Left ventricle myocardium inferior (tissue), 1 donor: ENCODE measurements at places on chromosomes 3 and 15. TPM values are rescaled to one million over a fixed set of nuclear protein-coding genes. Genes with fewer than 3 reads are reported as not detected.

- no peaks in the 10 kb centered on the region for H3K36me3 ChIP-seq
- H3K27me3 ChIP-seq = no peaks in the 10 kb centered on the region
- H3K27ac ChIP-seq = no peak overlapping the region
- DNase-seq = no peak
- no peak overlapping the region for H3K4me3 ChIP-seq
- no peaks in the 10 kb centered on the region for H3K4me1 ChIP-seq
These were observed 16.5 kb downstream of the POLQ start for GRCh38 chr3:121529308-121529707.

- no peak overlapping the region for H3K4me3 ChIP-seq
- H3K27ac ChIP-seq = no peak overlapping the region
- peaks cover 11% of the 10 kb centered on the region for H3K27me3 ChIP-seq
- no peaks in the 10 kb centered on the region for H3K4me1 ChIP-seq
These were observed 154.0 kb downstream of the ABHD5 start for GRCh38 chr3:43844757-43845156.

- H3K4me1 ChIP-seq = no peaks in the 10 kb centered on the region
- no peak for DNase-seq
- H3K27me3 ChIP-seq = no peaks in the 10 kb centered on the region
- H3K4me3 ChIP-seq = no peak overlapping the region
- no peak overlapping the region for H3K27ac ChIP-seq
These were observed 162.2 kb downstream of the RYR3 start for GRCh38 chr15:33473005-33473404.

GRCh38 chr3:155084567-155084966 is 4.4 kb downstream of the MME start:
- H3K4me3 ChIP-seq = no peak overlapping the region
- H3K4me1 ChIP-seq = peaks cover 11% of the 10 kb centered on the region
- no peak for DNase-seq
- H3K36me3 ChIP-seq = no peaks in the 10 kb centered on the region

- no peaks in the 10 kb centered on the region for H3K36me3 ChIP-seq
- H3K4me3 ChIP-seq = no peak overlapping the region
- DNase-seq = no peak
- H3K27ac ChIP-seq = no peak overlapping the region
These were observed 295.9 kb upstream of the RGMA start for GRCh38 chr15:93384886-93385285.

GRCh38 chr15:59798605-59798917 is 109.4 kb upstream of the BNIP2 start:
- no peak overlapping the region for H3K4me3 ChIP-seq
- H3K36me3 ChIP-seq = no peaks in the 10 kb centered on the region
- H3K27ac ChIP-seq = no peak overlapping the region

- H3K36me3 ChIP-seq = no peaks in the 10 kb centered on the region
- no peaks in the 10 kb centered on the region for H3K4me1 ChIP-seq
- H3K4me3 ChIP-seq = no peak overlapping the region
- H3K27ac ChIP-seq = no peak overlapping the region
- no peak for DNase-seq
These were observed 11.6 kb downstream of the OXTR start for GRCh38 chr3:8757551-8758518.

DNA sequence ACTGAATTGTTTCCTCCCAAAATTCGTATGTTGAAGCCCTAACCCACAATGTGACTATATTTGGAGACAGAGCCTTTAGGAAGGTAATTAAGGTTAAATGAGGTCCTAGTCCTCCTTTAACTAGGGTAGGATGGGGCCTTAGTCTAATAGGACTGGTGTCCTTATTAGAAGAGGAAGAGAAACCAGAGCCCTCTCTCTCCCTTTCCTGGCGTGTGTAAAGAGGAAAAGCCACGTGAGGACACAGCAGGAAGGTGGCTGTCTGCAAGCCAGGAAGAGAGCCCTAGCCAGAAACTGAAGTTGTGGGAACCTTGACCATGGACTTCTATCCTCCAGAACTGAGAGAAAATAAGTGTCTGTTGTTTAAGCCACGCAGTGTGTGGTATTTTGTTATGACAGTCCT is 94.3 kb downstream of the OXNAD1 start:
- H3K4me3 ChIP-seq = no peak overlapping the region
- DNase-seq = no peak
- H3K27me3 ChIP-seq = no peaks in the 10 kb centered on the region
- peak overlapping the region; percentile 62 for H3K27ac ChIP-seq

- no peak overlapping the region for H3K27ac ChIP-seq
- H3K4me1 ChIP-seq = peaks cover 28% of the 10 kb centered on the region
- H3K27me3 ChIP-seq = no peaks in the 10 kb centered on the region
- no peak overlapping the region for H3K4me3 ChIP-seq
- peaks cover 97% of the 10 kb centered on the region for H3K36me3 ChIP-seq
These were observed 88.2 kb upstream of the FLNB start for GRCh38 chr3:57919987-57920386.

DNA sequence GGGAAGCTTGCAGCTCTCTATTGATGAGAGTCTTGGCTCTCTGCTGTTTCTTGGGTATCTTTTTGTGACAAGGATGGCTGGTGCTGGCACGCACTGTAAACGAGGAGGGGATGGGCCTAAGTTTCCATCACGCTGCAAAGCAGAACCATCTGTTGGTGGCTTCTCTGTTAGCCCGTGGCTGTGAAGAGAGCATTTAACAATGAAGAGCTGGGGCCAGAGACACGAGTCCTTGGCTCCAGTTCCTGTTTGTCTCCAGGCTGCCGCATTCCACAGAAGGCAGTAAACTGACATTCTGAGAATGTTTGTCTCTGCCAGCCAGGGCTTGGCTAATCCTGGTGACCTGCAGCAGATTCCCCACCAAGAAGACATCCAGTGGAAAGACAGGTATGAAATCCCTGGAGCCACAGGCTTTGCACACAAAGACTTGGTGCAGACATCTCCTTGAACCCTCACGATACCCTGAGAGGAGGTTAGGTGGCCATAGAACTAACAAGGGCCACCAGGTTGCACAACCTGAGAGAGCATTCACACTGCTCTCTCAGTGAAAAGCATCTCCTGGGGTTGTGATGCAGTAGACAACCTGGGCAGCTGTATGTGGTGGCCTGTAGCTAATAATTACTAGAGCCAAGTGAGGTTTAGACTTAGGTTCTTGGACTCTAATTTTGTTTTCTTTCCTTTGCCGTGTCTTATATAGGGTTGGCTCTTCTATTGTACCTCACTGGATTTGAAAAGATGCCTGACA is 130.9 kb downstream of the ASB7 start:
- DNase-seq = no peak
- peaks cover 14% of the 10 kb centered on the region for H3K4me1 ChIP-seq
- peaks cover 13% of the 10 kb centered on the region for H3K27me3 ChIP-seq
- no peaks in the 10 kb centered on the region for H3K36me3 ChIP-seq
- no peak overlapping the region for H3K27ac ChIP-seq
- no peak overlapping the region for H3K4me3 ChIP-seq

DNA sequence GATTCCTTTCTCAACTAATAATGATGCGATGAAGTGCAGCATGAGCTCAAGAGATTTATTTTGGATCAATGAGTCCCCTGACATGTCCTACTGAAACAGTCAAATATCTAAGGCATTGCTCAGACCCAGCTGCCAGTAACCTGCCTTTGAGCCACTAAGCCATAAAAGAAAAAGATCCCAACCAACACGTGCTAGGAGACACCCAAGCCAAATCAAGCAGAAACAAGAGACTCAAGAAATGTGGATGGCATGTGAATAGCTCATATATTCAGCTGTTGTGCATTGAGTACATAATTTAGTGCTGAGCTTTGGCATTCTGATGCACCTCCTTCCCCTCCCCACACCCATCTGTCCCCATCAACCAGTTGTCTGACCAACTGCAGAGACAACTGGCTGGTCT is 29.2 kb downstream of the GJD2 start:
- no peaks in the 10 kb centered on the region for H3K36me3 ChIP-seq
- H3K4me3 ChIP-seq = no peak overlapping the region
- no peak for DNase-seq
- peak overlapping the region; percentile 90 for H3K27ac ChIP-seq
- peaks cover 50% of the 10 kb centered on the region for H3K4me1 ChIP-seq

DNA sequence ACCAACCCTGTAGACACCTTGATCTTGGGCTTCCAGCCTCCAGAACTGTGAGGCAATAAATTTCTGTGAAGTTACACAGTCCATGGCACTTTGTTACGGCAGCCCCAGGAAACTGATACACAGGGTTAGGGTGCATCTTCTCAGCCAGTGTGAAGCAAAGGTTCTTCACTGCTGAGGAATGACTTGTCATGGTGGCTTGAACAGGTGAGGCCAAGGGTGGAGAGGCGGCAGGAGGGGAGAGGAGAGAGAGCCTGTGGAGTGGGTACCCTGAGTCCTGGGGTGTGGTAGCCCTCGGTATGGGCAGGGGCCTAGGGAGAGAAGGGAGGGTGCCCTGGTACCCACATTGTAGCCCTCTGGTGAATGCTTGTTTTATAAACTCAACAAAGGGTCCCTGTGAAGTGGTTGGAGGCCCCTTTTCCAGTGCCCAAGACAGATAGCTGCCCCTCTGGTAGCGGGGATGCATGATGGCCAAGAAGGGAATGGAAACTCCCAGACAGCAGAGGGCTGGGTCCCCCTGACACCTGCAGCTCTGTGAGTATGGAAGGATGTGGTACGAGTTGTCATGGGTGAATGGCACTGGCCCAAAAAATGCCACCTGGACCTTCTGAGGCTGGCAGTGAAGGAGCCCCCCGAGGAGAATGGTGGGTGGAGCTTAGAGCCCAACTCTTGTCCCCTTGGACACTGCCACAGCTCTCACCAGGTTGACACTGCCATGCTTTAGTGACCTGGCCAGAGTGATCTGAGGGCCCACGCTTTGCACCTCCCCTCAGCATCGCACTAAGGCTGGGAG is 49.6 kb downstream of the SPSB4 start:
- no peaks in the 10 kb centered on the region for H3K36me3 ChIP-seq
- DNase-seq = no peak
- peaks cover 20% of the 10 kb centered on the region for H3K4me1 ChIP-seq
- H3K4me3 ChIP-seq = no peak overlapping the region
- no peaks in the 10 kb centered on the region for H3K27me3 ChIP-seq

DNA sequence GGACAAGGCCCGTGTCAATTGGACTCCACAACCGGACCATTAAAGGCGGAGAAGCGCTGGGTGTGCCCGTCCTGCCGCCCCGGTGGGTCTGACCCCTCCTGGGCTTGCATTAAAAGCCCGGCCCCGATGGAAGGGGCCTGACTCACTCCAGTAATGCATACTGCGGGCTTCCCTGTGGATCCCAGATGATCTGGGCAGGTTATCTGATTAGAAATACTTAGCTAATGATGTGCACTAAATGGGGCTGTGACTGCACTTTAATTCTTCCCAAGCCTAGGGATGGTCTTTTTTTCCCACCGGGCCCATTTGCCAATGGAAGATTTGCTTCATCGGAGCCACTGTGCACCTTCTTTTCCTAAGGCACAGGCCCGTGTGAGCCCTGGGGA is 124.9 kb downstream of the TMEM266 start:
- no peak overlapping the region for H3K27ac ChIP-seq
- H3K27me3 ChIP-seq = peaks cover 39% of the 10 kb centered on the region

DNA sequence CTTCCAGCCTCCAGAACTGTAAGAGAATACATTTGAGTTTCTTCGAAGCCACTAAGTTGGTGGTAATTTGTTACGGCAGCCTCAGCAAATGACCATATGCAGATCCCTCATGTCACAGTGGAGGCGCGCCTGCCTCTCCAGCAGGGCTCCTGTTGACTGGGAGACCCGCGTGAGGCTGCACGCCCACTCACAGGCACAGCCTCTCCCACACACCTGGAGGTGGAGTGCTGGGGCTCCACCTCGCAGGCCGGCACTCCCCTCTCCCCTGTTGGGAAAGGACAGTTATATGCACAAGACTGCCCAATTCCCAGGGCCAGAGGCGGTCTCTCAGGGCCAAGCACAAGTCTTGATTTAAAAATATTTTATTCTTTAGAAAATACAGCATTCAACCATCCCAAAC is 2.8 kb upstream of the TLR9 start:
- H3K36me3 ChIP-seq = peaks cover 57% of the 10 kb centered on the region
- H3K4me3 ChIP-seq = no peak overlapping the region
- H3K4me1 ChIP-seq = peaks cover 21% of the 10 kb centered on the region
- no peak overlapping the region for H3K27ac ChIP-seq
- H3K27me3 ChIP-seq = no peaks in the 10 kb centered on the region

- H3K27me3 ChIP-seq = no peaks in the 10 kb centered on the region
- no peak for DNase-seq
- H3K4me3 ChIP-seq = no peak overlapping the region
- no peaks in the 10 kb centered on the region for H3K4me1 ChIP-seq
- H3K36me3 ChIP-seq = peaks cover 48% of the 10 kb centered on the region
These were observed 22.7 kb downstream of the EFL1 start for GRCh38 chr15:82239685-82240391.

- peak overlapping the region; percentile 76 for H3K27ac ChIP-seq
- no peaks in the 10 kb centered on the region for H3K27me3 ChIP-seq
- peaks cover 77% of the 10 kb centered on the region for H3K4me1 ChIP-seq
- H3K4me3 ChIP-seq = no peak overlapping the region
- H3K36me3 ChIP-seq = no peaks in the 10 kb centered on the region
These were observed 124.4 kb downstream of the PDZRN3 start for GRCh38 chr3:73500321-73500720.

DNA sequence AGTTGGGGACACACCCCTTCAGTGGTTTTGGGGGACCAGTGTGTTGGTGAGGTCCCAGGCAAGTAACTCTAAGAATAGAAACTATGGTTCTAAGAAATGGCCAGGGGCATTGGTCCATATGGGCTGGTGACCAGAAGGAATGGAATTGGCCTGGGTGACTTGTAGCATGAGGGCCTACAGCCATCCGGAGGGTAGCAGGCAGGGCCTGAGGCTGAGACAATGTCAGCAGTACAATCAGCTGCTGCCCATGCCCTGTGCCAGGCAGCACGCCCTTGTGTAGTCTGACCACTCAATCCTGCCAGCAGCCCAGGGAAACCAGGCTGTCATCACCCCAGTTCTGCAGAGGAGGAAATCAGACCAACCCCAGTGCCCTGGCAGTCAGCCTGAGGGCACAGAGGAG is 100.6 kb downstream of the DNAJB8 start:
- peaks cover 93% of the 10 kb centered on the region for H3K4me1 ChIP-seq
- H3K27me3 ChIP-seq = no peaks in the 10 kb centered on the region
- H3K27ac ChIP-seq = peak overlapping the region; percentile 90
- H3K36me3 ChIP-seq = no peaks in the 10 kb centered on the region

DNA sequence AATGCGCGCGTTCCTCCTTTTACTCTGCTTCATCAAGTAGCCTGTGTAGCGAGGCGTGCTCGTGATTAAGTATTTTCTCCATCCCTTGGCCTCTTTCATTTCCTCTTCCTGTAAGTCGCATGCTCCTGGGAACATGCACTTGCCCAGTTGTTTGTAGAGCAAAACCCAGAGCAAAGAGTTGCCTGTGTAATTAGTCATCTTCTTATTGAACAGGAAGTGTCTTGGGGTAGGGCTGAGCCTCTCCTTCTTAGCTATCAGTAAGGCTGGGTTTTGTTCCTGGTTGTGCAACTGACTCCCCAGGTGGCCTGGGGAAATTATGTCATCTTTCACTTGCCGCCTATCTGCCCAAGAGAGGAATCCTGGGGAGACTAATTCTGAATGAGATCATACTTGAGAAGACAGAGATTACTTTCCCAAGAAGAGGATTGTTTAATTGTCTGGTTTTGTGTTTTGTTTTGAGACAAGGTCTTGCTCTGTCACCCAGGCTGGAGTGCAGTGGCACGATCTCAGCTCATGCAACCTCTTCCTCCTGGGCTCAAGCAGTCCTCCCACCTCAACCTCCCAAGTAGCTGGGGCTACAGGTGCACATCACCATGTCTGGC is 14.9 kb downstream of the LIPH start:
- H3K27ac ChIP-seq = peak overlapping the region; percentile 67
- H3K4me1 ChIP-seq = no peaks in the 10 kb centered on the region
- no peaks in the 10 kb centered on the region for H3K27me3 ChIP-seq
- no peaks in the 10 kb centered on the region for H3K36me3 ChIP-seq

Gene C3orf49
- not detected for total RNA-seq

Gene APEH
- total RNA-seq = 99.0 TPM

Gene IL17RD
- 9.6 TPM for total RNA-seq

Gene ANKRD63
- not detected for total RNA-seq

Gene CDC25A
- total RNA-seq = 0.52 TPM

Gene CPNE4
- total RNA-seq = 17.9 TPM

Gene PLXND1
- total RNA-seq = 45.5 TPM

Gene GP5
- not detected for total RNA-seq

Gene SNTN
- total RNA-seq = not detected

Gene PTX3
- total RNA-seq = 0.52 TPM

Gene MNS1
- 1.4 TPM for total RNA-seq
